GM04503 (cell line): ENCODE measurements at places on chromosomes 6 and 20.

DNA sequence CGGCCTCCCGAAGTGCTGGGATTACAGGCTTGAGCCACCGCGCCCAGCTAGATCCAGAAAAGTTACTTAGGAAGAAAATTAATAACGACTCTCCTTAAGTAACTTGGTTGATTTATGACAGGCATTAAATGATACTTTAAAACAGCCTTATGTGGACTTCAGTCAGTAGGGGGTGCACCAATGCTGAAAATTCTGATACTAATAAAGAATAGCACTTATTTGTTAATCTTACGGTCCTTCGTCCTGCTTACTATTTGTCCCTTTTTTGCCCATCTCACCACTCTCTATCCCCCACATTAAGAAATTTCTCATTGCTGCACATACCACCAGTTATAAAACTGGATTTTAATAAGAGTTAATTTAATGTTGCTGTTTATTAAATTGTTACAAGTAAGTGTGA, 12.7 kb upstream of the PRELID3B start:
- DNase-seq, result no peak

GRCh38 chr6:158046201-158047126, 64.8 kb downstream of the SYNJ2 start:
- no peak for DNase-seq

GRCh38 chr6:36786055-36786675, 53.1 kb downstream of the CPNE5 start:
- DNase-seq, result no peak

GRCh38 chr20:13220904-13221297, at the start of gene ISM1:
TSS of gene ISM1 (plus strand) at chr20:13221274. CDS start at chr20:13221777, 503 bp downstream.
- DNase-seq, result no peak

DNA sequence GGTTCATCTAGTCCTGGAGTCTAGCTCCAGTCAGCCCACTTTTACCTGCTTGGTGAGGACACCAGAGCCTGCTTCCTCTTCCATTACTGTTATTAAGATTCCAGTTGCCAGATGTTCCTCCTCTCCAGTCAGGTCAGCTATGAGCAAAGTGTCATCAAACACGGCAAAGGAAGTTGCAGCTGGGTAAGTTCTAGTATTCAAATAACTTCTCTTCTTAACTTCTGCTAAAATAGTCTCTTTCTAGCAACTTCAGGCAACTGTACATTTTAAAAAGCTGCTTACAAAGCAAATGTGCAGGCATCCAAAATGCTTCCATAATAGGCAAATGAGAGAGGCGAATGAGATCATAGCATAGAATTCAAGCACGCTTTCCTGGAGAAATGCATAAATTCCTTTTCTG, 18.4 kb upstream of the MRPS18A start:
- DNase-seq, result no peak

DNA sequence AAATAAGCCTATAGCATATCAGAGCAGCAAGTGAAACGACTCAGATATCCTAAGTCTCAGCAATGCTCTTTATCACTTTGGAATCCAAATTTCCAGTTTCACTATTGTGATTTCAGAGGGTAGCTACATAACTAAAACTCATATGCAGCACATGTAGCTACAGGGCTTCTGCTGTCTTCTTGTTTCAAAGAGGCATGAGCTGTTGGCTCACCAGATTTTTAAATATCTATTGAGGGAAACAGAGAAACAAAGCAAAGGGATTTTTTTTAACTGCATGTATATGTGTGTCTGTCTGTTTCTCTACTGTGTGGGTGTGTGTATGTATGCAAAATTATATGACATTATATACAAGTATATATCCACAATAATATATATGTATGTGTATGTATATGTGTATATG, 258.4 kb downstream of the HDGFL1 start:
- no peak for DNase-seq

DNA sequence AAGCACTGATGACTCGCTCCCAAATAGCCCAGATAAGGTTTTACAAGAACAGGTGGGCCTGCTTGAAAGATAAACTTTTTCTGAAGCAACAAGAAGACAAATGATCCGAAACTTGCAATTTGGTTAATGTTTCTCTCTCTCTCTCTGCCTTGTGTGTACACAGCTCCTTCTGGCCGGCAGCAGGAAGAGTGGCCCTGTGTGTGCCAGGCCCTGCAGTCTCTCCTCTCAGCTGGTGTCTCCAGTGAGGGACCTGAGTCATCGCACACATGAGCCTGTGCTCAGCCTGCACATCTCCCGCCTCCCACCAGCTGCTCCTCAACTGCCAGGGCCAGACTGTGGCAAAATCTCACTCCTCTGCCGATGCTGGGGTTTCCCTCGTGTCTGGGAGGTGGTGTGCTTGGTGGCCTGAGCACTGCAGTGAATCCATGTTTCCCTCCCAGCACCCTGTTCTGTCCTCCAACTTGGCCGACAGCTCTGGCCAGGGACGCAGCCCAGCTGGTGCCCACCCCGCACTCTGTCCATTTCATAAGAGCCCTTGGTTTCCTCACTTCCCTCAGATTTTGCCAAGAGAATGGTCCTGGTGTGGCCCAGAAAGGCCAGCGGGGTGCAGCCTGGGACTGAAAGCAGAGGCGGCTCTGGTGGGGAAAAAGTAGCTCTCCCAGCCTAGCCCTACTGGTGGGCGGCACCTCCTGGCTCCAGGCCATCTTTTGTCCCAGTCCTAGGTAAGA, 49.4 kb downstream of the ERMARD start:
- peak; percentile 18 for DNase-seq
